AG08395 (cell line): ENCODE measurements at places on chromosomes 1 and 21.

DNA sequence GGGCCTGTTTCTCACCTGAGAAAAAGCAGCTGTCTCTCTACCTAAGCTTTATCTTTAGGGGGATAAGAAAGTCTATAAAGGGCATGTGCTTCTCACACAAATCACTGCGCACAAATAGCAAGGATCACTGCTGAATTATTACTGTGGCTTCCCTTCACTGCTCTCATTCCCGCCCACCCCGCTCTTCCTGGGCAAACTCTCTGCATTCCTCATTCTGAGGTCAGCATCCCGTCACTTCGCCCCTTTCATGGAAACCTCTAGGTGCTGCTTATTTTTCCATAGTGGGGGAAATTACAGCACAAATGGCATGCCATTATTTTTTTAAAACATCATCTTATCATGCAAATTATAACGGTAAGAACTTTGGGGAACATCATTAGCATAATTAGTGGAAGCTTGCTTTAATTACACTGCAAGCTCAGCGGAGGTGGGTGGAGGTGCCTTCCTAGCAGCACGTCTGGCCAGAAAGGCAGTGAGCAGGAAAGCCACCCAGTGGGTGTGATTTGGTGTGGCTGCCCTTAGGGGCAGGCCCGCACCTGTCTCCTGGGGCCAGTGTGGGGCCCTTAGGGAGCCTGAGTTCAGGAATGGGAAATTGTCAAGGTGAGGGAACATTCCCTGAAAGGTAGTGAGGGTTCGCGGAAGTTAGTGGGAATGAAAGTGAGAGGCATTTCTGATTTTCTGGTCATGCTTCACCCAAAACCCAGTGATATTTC is 105.9 kb downstream of the LAMC2 start:
- DNase-seq = peak; percentile 65

- DNase-seq = peak; percentile 91
Observed at GRCh38 chr1:59367301-59368007, 70.6 kb downstream of the FGGY start.

GRCh38 chr1:180527101-180527669 is 24.8 kb upstream of the ACBD6 start:
- DNase-seq = no peak

DNA sequence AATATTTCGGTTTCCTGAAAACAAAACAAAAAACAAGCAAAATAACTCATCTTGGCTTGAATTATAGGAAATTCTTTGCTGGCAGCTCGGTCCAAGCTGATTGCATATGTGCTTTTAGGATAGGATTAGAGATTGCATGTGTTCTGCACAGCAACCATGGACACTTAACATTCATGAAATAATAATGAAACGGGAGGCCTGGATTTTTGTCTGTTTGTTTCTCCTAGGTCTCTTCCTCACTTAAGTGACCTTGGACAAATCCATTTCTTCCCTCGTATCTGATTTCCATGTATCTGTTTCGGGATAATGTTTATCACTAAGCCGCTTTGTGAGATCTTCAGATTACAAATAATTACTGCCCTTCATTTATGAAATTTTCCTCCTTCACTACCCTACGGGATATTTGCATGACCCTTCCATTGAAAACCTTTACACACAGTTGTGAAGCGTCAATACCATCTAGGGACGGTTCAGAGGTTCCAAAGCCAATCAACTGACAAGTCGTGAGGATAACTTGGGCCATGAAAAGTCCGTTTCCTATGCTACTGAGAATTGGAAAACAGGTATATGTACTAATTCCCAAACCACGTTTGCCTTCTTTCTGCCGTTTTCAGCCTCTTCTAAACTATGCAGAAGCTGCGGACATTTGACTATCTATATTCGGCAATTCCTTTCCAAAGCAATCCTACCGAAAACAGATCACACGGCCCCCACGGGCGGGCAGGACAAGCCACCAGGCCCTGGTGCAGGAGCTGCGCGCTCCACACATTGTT is 1.3 kb upstream of the H3-3A start:
- no peak for DNase-seq

DNA sequence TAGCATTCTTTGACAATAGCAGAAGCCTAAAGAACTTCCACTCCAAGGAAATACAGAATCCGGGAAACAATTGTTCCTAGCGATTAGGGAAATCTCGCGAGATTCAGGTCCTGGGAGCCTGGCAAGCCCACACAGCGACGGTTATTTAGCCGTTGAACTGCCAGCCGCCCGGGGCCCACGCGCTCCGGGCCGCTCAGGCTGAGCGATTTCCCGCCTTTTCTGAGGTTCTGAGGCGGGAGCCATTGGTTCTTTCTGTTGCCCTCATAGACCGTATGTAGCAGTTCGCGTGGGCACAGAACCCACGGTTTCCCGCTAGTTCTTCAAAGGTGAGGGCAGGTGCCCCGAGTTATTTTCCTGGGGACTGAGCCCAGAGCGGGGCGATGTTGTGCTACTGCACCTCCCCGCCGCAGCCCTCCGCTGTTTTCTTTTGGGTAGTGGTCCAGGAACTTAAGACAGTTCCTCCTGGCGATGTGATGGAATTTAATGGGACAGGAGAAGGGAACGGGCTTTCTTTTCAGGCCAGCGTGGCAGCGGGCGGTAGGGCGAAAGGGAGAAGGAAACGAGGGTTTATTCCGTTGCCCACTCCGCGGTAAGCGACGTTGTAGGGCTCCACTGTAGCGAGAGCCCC is at the start of gene SYCP1:
SYCP1 (plus strand) TSS at position 171 of the 628 bp plus-strand sequence. CDS start 602 bp downstream, outside the sequence.
- DNase-seq = no peak

DNA sequence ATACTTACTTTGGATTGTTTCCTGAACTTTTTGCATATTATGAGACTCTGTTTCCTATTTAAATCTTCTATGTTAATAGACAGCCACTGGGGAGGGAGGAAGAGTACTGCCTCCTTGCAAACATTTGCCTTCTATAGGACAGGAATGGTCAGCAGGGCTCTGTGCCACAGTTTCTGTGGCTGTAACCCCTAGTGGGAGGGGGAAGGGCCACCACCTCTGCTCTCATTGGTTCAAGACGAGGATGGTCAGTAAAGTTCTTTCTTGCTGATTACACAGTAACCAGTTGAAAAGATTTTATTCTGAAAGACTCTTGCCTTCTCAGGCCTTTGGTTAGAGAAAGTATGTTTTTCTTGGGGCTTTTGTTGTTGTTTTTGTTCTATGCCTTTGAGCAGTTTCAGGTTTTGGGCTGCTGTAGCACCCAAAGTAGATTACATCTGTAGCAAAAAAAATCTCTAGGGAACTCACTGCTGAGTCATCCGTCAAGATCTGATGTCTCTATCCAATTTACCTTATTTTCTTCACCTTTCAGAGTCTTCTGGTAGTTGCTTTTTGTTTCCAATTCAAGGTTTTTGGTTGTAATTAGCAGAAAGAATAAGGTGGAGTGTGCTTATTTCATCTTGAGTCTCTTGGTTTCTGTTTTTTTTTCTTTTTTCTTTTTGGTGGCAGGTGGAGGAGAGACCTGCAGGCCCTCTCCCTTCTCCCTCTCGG is 23.1 kb downstream of the SLC35A3 start:
- DNase-seq = no peak

- no peak for DNase-seq
Observed at GRCh38 chr1:174116042-174116441, 43.3 kb upstream of the RABGAP1L start.

GRCh38 chr1:171142416-171143385 is 42.4 kb upstream of the FMO2 start:
- DNase-seq = peak; percentile 44

GRCh38 chr1:28737307-28738132 is 780 bp downstream of the YTHDF2 start:
- peak; percentile 30 for DNase-seq

DNA sequence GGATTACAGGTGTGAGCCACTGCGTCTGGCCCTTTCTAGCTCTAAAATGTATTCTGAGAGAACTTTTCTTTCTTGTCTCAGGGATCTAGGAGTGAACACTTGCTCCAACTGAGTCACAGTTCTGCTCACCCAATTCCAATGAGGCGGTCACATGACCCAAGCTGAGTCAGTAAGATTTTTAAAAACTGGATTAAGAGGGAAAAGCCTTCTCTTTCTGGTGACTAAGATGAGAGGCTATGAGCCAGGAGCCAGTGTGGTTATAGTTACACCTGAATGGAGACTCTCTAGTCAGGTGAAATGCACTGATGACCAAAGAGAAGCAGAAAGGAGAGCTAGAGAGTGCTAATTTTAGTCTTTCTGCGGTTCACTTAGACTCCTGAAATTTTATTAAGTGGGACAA is 9.5 kb upstream of the DEPDC1 start:
- DNase-seq = no peak

DNA sequence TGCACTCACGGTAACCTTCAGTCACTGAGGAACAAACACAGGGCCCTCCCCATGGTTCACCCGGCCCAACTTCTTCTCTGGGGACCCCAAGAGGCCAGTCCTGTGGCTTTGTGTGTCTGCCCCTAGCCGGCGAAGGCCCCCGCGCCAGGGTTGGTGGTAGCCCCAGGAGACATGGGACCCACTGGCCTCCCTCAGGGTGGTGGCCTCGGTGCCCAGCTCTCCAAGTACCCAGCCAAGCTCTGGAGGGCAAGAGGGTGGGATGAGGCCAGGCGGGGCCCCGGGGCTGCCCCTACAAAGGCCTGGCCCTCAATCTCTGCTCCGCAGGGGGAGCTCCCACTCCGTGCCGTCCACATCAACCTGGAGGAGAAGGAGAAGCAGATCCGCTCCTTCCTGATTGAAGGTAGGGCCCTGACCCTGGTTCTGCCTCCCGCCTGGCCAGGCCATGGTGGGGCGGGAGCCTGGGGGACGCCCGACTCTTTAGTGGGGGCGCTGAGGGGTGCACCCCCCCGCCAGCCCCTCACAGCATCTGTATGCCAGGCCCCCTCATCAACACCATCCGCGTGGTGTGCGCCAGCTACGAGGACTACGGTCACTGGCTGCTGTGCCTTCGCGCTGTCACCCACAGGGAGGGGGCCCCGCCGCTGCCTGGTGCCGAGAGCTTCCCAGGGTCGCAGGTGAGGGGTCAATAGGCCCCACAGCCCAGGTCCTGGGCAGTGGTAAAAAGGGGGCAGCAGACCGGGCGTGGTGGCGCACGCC is 5.6 kb downstream of the PLEKHN1 start:
- DNase-seq = no peak
